ENCODE measurements at places on chromosomes 1 and 21. TPM values are rescaled to one million over a fixed set of nuclear protein-coding genes. Genes with fewer than 3 reads are reported as not detected.

DNA sequence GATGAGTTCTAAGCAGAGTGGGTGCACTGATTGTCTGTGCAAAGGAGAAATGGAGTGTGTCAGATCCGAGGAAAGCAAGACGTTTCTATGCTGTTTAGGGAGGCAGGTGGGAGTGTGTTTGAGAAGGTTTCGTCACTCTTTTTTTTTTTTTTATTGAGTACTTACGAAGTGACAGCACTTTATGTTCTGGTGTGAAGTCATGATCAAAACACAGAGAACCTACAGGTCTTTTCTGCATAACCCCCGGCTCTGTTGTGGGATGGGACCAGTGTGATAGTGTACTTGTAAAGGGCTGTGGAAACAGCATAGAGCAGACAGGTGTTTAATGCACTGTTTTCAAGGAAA is 26.7 kb downstream of the MIA3 start:
- no peak for DNase-seq

GRCh38 chr1:62516600-62516999 is 79.8 kb downstream of the USP1 start:
- no peak for DNase-seq

DNA sequence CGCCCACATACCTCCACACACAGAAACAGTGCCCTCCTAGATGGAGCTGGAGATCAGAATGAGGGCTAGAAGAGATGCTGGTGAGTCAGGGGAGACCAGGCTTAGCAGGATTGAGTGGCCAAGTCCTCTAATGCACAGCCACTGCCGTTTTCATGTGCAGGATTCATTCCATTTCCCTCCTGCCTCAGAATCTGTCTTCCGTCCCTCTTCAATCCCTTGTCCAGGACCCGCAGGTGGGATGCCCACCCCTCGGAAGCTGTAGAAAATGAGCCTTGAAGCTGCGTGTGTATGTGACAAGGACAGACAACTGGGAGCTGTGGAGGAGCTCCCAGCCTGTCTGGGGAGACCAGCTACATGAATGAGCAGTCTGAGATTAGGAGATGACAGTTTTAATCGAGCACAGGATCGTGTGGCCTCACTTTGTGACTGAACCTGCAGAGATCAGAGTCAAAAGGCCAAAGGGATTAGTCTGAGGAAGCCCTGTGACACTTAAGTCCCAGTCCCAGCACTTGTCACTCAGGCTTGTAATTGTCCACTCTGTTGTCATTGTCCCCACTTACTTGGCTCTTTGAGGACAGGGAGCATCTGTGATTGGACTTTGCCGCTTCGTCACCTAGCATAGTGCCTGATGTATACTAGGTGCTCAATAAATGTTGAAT is 22.0 kb downstream of the LGR6 start:
- no peak for DNase-seq

- no peak for DNase-seq
These were observed 10.2 kb upstream of the RNF186 start for GRCh38 chr1:19825298-19825697.

The KISS1 gene
- total RNA-seq: not detected

The TNFRSF1B gene
- 16.2 TPM for total RNA-seq

The PROK1 gene
- not detected for total RNA-seq

The MYOG gene
- total RNA-seq: not detected

The AMPD1 gene
- total RNA-seq: not detected
